ENCODE measurements at places on chromosomes 7 and 10.

GRCh38 chr10:310976-311639 is 175.9 kb downstream of the ZMYND11 start:
- no peak for DNase-seq

GRCh38 chr7:75727881-75728593 is 10.7 kb downstream of the HIP1 start:
- peak; percentile 20 for DNase-seq

GRCh38 chr7:48894574-48894973 is 29.8 kb upstream of the CDC14C start:
- DNase-seq: no peak

DNA sequence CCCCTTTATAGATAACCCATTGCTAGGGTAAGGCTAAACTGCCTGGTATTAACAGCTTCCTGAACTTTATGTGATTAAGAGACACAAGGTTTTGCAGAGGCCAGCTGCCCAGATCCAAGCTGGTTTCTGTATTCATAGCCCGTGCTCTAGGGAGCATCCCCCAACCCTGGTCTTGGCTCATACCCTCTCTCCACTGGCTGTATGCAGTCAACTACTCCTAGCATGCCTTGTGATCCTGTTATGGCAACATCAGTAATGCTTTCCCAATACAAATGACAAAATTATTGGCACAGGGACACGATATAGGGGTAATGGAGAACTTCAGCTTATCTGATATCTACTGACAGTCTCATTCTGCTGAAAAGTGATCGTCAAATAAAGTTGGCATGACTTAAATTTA is 202.8 kb upstream of the MKLN1 start:
- no peak for DNase-seq

DNA sequence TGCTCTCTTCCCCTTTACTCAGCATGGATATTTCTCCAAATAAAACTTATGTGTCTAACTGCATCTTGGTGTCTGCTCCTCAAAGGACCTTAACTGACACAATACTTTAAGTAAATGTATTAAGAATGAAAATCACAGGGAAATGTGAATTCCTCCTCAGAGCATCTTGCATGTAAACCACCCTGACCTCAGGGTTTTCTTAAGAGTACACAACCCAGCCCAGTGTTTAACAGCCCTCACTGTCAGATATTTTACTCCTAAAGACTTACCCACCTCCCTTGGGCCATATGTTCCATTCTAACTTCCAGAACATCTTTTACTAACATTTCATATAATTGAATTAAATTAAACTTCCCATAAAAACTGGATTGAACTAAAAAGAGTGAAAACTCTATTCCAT is 315.3 kb downstream of the HPSE2 start:
- DNase-seq: no peak

DNA sequence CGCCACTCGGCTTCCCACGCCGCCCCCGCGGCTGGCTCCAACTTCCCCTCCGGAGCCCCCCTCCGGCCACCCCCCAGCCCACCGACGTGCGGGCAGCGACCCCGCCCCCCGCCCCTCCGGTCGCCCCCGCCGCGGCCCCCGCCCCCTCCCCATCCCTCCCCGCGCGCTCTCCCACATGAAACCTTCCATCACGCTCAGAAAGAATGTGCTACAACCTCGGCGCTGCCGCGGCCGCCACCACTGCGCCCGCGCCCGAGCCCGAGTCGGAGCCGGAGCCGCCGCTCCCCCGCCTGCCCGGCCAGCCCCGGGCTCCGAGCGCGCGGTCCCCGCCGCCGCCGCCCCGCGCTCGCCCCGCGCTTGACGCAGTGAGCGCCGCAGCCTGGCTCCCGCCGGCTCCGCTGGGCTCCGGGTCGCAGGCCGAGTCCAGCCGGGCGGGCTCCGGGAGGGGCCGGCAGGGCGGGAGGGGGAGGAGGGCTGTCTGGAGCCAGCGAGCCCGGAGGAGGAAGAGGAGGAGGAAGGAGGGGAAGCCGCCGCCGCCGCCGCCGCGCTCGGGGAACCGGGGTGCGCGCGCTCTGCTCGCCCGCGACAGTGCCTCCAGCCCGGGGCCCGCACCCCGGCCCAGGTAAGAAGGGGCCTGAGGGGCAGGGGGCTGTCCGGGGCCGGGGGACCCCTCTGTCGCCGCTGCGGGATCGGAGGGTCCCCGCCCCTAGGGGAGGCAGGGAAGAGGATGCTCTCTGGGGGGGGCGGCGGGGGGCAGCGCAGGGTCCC is 4.3 kb upstream of the ELFN1 start:
- no peak for DNase-seq

DNA sequence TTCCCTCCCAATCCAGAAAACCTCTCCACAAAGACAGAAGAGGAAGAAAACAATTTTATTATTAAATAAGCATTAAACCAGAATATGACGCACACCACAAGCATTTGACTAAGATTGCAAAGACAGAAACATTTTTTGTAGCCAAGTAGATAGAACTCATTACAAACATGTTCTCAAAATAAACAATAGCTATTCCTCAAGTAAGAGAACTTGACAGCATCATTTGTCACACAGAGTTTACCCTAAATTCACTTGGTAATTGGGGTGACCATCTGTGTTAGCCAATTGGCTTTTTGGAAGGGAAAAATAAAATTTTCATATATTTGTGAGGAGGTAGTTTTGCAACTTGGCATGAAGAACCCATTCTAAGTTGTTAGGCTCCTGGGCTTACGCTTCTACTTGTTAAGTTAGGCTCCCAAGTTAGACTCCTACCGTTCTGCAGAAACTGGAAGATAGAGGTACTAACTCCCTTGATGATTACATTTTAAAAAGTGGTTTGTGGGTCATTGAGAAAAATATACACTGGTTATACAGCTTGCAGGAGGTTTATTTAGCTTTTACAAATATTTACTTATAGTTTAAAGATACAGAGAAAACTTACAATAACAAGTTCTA is 618.6 kb upstream of the CNTNAP2 start:
- DNase-seq: no peak

DNA sequence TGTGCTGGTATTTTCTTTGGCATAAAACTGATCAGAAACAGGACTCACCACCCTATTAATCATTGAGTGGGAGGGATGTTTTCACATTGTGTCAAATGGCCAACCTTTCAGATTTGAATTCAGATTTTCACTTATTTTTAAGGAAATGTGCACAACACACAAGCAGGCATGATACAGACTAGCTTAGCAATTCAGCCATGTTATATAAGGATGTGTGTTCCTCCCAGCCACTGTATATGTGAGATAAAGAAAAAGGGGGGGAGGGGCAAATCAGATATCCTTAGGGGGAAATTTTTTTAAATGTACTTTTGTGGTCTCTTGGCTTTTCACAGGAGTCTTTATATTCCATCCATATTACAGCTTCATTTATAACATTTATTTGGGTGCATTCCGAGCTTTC is 3.1 kb downstream of the GAD2 start:
- no peak for DNase-seq

DNA sequence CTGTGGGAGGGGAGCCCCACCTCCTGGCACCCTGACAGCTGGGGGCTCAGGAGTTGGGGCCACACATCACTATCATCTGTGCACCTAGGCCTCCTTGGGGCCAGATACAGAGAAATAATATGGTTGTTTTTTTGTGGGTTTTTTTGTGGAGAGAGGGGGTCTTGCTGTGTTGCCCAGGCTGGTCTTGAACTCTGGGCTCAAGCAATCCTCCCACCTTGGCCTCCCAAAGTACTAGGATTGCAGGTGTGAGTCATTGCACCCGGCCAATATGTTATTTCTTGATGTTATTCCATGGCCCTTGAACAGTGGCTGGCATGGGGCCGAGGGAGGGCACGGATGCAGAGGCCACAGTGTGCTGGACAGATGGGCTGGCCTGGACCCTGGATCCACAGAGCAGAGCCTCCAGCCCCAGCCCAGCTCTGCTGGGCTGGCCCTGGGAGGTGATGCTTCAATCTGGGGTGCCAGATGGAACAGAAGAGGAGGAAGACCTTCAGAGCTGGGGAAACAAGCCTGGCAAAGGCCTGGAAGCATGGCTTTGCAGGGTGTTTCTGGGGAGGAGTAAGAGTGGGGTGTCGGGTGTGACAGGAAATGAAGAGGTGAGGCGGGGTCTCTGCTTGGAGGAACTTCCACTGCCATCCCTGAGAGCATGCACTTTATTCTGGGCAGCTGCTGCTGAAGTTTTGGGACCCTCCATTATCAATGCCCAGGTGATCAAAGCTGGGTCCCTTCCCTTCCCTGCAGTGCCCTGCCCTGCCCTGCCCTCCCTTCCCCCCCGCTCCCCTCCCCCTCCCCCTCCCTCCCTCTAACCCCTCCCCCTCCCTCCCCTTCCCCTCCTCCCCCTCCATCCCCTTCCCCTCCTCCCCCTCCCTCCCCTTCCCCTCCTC is 3.7 kb upstream of the FZD9 start:
- DNase-seq: no peak

DNA sequence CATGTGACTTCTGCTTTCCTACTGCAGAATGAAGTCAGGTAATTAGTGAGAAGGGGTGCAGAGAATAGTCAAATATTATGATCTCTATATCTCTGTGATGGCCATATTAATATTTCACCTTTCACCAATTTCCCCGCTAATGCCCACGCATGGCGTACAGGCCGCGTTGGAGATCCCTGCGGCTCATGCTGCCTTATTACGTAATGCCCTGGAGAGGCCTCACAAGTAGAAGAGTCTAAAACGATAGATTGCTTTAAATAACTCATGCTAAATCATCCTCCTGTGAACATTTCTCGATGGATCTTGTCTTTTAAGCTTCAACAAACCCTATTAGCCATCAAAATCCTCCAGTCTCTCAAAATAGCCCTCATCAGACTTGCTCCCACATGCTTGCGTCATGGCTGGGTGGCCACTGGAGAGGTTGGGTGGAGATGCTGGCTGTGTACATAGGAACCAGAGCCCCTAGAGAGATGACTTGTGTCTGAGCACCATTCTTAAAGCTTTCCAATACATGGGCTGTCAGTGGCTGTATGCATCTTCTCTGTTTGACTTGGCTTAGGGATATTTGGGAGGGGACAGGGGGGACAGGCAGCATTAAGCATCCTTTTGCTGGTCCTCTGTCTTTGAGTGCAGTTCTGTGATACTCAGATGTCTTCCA is 79.5 kb upstream of the INSYN2A start:
- no peak for DNase-seq

- no peak for DNase-seq
Observed at GRCh38 chr10:132394201-132394811, 2.7 kb upstream of the PWWP2B start.

GRCh38 chr10:70355051-70356021 is 27.1 kb downstream of the LRRC20 start:
- DNase-seq: no peak

GRCh38 chr10:117761695-117762094 is 219.1 kb downstream of the EMX2 start:
- no peak for DNase-seq

GRCh38 chr7:157673573-157673972 is 336.8 kb downstream of the DNAJB6 start:
- DNase-seq: no peak

- no peak for DNase-seq
Observed at GRCh38 chr7:88268858-88269257, 37.8 kb downstream of the STEAP4 start.

DNA sequence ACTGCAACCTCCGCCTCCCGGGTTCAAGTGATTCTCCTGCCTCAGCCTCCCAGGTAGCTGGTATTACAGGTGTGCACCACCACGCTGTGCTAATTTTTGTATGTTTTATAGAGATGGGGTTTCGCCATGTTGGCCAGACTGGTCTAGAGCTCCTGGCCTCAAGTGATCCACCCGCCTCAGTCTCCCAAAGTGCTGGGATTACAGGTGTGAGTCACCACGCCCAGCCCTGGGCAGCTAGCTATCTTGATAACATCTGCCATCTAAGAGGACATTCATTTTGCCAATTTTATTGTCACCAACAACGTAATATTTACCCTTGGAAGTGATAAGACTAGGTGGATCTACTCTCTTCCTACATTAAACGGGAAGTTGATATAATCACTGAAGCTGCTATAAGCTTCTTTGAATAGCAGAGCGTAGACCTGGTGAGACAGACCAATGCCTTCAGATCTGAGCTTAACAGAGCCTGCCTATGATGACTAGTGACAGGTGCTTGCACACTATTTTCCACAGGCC is 39.7 kb upstream of the SLC35B4 start:
- DNase-seq: no peak

DNA sequence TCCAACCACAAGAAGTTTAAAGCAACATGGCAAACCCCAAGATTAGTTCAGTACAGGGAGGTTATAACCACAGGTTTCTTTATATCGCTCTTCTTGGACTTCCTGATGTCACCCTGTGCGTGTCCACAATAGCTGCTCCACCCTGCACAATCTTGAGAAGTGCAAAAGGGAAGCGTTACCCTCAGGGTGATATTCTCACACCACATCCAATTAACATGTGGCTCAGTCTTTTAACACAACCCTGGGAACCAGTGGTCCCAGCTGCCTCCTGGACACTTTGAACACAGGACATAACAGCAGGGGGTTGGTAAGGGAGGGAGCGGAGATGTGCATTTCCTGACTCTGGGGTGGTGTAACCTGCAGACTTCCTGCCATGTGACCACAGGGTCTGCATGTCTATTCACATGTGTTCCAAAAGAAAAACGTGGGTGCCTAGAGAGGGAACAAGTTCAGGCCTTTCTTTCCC is 64.6 kb downstream of the GSAP start:
- no peak for DNase-seq

GRCh38 chr10:46040004-46040403 is 6.1 kb downstream of the MSMB start:
- no peak for DNase-seq

DNA sequence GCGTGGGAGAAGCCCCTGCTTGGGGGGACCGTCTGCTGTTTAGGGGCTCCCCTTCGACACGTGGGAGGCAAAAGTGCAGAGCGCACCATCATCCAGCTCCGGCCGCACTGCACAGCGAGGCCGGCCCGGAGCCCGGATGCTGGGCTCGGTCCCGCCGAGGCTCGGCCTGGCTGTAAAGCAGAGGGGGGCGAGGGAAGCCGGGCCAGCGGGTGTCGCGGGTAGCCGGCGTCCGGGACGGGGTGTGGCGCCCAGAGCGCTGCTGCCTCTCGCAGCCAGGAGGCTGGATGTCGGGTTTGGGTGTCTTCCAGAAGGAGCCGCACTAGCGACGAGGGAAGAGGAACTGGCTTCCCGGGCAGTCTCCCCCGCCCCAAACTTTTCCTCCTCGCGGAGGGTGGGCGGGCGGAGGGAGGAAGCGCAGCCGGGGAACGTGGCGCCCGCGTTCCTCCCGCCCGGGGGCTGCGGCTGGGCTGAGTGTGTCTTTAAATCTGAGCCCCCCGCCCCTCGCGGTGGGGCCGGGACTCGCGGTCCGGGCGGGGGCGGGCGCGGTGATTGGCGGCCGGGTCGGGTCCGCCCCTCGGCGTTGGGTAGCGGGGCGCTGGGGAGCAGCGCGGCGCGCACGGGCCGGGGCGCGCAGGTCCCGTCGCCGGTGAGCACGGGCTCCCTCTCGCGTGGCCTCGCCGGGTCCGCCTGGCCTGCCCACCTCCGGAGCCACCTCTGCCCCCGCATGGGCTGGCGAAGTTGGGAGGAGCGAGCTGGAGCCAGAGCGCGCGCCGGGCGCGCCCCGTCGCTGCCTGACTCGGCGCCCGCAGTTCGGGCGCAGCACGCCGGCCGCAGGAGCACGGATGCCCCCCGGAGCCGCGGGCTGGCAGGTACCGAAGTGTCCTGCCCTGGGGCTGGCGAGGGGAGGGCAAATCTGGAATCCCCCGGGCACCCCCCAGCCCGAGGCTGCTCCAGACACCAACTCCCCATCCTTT is at the start of gene PALD1:
Gene PALD1 (plus strand): TSS at position 577 of the 974 bp plus-strand sequence. CDS start 47,185 bp downstream, outside the sequence.
- peak; percentile 27 for DNase-seq
